ENCODE measurements at places on chromosomes 6 and 20.

- no peak for DNase-seq
Measured at GRCh38 chr20:57439432-57439831, 48.2 kb downstream of the RBM38 start.

GRCh38 chr6:141594874-141595273 is 537.9 kb upstream of the GJE1 start:
- DNase-seq, result no peak

GRCh38 chr6:41545247-41545702 is 906 bp upstream of the FOXP4 start:
- DNase-seq, result no peak

GRCh38 chr6:56671160-56671559 is 28.5 kb upstream of the DST start:
- no peak for DNase-seq

- no peak for DNase-seq
Measured at GRCh38 chr6:31860349-31860748, 2.3 kb downstream of the NEU1 start.

- DNase-seq, result no peak
Measured at GRCh38 chr20:13213335-13213734, 7.7 kb upstream of the ISM1 start.

- no peak for DNase-seq
Measured at GRCh38 chr6:53679446-53679933, 13.9 kb upstream of the KLHL31 start.

- no peak for DNase-seq
Measured at GRCh38 chr20:24785141-24786110, 163.6 kb upstream of the CST7 start.

DNA sequence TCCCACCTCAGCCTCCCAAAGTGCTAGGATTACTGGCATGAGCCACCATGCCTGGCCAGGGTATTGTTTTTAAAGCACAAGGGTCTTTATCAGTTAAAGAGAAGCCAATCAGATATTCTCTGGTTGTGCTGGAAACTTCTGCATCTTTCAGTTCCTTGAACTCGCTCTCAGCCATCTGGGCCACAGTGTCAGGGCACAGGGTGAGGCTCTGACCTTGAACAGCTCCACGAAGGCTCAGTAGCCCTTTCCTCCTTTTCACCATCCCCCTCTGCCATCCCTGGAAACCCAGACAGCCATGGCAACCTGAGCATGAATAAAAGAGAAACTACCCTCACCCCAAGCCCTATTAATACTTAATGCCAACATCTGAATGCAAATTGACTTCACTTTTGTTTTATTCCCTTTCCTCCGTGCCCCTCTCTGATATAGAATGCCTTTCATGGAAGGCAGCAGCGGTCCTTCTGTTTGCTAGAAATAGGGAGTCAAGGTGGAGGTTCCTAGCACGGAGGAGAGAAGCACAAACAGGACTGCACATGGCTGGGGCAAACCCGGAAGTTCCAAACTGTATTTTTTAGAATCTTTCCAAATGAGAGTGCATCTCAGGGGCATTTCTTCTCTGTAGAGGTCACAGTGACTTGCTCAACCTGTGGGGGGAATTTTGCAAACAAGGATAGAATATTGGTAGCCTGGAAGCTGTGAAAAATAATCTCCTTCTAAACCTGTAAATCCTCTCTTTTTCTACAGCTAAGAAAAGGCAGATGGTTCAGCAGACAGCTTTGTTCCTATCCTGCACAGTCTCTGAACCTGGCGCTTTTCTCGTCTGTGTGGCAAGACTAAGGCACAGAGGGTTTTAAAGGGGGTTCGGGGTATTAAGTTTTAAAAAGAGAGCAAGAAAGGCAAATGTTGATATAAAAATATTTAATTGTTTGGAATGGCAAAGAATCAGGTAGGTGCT is 176.4 kb upstream of the RREB1 start:
- no peak for DNase-seq

DNA sequence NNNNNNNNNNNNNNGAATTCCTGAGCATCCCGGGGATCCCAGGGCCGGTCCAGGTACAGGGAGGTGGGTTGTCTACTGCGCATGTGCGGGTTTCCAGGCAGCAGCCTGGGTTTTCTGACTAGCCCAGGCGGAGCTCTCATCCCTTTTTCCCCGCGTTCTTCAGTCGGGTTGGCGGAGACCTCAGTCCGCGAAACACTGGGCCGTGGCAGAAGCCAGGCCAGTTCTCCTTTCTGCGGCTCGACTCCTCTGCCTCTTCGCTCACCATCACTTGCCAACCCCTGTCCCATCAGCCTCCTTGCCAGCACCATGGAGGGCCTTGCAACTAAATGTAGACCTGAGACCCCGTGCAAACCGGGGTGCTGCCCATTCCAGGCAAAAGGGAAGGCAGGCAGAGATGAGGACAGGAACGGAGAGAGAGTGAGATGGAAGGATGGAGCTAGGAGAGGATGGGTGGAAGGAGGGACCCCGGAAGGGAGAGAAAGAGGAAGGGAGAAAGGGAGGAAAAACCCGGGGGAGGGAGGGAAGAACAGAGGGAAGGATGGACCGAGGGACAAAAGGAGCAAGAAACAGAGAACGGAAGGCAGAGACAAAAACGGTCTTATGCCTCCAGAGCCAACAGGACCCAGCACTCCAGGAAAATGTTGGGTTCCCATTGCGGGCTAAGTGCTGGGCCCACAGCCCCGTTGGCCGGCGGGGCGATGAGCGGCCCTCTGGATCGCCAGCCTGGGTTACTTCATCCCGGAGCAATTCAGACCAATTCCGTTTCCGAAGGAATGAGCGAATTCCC is 445.4 kb upstream of the DEFB115 start:
- no peak for DNase-seq

GRCh38 chr6:38354037-38354381 is 285.7 kb downstream of the BTBD9 start:
- DNase-seq, result no peak

- DNase-seq, result no peak
Measured at GRCh38 chr6:112910256-112910655, 563.1 kb downstream of the RFPL4B start.

GRCh38 chr6:30453508-30454116 is 35.7 kb upstream of the HLA-E start:
- peak; percentile 69 for DNase-seq

GRCh38 chr20:19621072-19621471 is 137.0 kb upstream of the RIN2 start:
- no peak for DNase-seq

GRCh38 chr6:30685157-30686008 is 1.1 kb downstream of the PPP1R18 start:
- no peak for DNase-seq

- no peak for DNase-seq
Measured at GRCh38 chr6:89215391-89215790, 1.8 kb downstream of the GABRR1 start.

GRCh38 chr20:4047614-4048013 is 32.3 kb upstream of the RNF24 start:
- no peak for DNase-seq

DNA sequence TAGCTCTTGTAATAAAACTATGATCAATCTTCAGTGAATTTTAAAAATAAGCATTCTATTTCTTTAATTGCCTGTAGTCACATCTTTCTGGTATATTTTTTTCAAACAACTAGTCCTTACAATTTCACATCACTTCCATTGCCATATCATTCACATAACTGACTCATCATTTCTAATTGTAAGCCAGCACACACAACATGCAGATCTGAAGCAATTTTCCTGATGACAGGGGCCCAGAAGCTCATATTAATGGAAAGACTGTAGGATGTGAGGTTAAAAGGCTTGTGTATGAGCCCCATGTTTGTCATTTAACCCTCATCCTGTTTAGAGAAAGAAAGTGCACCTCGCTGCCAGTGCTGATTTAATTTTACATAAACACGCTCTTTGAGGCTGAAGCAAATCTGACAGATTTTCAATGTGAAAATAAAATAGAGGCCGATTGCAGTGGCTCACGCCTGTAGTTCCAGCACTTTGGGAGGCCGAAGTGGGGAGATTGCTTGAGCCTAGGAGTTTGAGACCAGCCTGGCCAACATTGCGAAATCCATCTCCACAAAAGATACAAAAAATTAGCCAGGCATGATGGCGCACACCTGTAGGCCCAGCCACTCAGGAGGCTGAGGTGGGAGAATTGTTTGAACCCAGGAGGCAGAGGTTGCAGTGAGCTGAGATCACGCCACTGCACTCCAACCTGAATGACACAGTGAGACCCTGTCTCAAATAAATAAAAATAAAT is 40.1 kb upstream of the LTV1 start:
- DNase-seq, result no peak

- DNase-seq, result no peak
Measured at GRCh38 chr6:2396846-2397630, 151.6 kb upstream of the GMDS start.

GRCh38 chr6:142943711-142944123 is 1.3 kb downstream of the HIVEP2 start:
- DNase-seq, result peak; percentile 6

DNA sequence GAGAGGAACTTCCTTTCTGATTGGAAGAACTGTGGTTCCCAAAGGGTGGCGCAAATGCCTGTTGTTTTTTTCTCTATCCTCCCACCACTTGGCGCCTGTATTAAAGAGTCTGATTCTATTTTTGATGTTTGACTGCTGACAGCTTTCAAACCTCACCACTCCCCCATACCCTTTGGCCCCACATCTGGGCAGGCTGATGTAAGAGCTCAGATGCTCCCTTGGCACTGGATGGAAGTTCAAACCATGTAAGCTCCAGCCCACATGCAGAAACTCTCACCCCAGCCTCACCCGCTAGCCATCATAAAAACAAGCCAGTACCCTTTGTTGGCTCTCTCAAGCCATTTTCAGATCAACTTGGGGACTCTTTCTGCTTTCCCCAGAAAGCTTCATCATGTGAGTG is 20.0 kb upstream of the TMEM14A start:
- DNase-seq, result no peak

- no peak for DNase-seq
Measured at GRCh38 chr6:153831350-153832078, 207.5 kb upstream of the OPRM1 start.

- no peak for DNase-seq
Measured at GRCh38 chr6:148878683-148879082, 131.9 kb downstream of the UST start.

DNA sequence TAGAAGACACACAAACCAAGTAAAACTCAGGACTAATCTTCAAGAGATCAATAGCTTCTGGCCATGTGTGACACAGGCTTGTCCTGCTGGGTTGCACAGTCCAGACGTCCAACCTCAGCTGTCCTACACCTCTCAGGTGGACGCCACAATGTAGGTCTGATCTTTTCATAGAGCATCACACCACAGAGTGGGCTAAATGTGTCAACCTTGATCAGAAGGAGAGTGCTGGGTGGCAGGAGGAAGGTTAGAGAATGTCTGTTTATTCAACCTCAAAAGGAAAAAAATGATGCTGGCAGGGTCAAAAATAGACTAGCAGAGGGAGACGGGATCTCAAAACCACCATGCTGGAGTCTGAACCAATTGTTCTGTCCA is 41.7 kb downstream of the GFOD1 start:
- no peak for DNase-seq

DNA sequence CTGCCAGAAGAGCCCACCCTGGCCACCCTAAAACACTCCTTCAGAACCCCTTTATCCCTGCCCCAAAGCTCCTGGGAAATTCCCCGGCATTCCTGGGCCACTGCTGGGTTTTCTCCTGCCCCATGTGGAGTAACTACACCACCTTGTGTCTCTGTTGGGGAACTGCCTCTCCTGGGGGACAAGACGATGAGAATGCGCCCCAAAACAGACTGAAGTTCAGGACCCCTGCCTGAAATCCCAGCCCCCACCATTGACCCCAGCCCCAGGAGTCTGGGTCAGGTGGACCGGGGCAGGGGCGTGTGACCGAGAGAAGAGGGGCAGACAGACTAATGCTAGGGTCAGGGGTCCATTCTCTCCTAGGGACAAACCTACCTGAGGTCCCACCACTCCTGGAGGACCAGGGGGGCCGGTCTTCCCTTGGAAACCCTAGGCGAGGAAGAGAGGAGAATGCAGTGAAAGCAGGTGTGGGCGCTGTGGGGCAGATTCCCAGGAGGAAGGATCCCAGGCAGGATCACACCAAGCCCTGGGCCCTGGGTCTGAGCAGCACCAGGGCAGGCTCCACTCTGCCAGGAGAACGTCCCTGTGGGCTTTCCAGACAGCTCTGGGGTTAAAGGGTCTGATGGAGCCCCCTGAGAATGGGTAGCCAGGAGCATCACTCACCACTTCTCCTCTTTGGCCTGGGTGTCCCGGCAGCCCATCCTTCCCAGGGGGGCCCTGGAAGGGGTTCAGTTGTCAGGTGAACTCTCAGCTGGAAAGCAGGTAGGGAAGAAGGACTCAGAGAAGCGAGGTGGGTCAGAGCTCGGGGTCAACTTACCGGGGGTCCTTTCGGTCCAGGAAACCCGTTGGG is 19.4 kb downstream of the COL11A2 start:
- DNase-seq, result no peak

- peak; percentile 49 for DNase-seq
Measured at GRCh38 chr6:35496841-35497570, at the start of gene TEAD3. Gene TEAD3, minus strand, starts transcription at chr6:35497079.
